Effector CD8-positive, alpha-beta T cell (primary cell): ENCODE measurements at places on chromosomes 2 and 18.
A peak's percentile ranks its signal among the peaks of the same experiment; 100 is the strongest.

- DNase-seq = no peak
These were observed 123.3 kb downstream of the FHOD3 start for GRCh38 chr18:36420826-36421225.

DNA sequence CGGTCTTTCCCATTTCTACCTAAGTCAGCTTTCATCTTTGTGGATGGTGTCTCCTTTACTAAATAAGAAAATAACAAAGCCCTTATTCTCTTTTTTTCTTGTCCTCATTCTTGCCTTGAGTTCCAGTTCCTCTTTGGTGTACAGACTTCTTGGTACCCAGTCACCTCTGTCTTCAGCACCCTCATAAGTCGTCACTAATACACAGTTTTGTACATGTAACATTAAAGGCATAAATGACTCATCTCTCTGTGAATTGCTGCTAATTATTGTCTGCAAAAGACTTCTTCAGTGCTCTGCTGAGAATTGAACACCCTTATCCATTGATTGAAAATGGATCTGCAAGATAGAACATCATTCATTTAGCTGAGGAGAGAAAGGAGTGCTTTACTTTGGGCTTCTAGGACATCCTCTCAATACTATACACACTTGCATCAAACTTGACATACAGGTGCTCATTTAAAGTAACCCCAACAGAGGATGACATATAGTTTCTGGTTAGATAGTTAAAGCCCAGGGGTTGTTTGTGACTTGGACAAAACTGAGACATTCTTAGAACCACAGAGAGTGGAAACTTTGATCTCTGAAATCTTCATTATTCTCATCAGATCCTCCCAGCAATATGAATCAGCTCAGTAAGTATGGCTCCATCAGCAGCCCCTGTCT is 97.0 kb downstream of the XRCC5 start:
- no peak for DNase-seq

DNA sequence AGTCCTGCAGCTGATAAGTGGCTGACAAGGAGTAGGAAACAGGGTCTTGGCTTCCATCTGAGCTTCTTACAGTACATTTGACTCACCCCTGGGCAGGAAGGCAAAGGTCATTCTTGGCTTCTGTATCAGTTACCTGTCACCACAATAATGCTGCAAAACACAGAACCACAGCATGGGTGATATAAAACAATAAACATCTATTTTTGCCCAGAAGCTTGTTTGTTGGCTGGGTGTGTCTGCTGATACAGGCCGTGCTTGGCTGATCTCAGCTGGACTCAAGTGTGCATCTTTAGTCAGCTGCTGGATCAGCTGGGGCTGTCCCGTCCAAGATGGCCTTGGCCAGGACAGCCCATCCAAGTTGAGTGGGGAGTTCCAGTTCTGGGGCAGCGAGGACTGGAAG is 34.7 kb downstream of the ONECUT2 start:
- no peak for DNase-seq

DNA sequence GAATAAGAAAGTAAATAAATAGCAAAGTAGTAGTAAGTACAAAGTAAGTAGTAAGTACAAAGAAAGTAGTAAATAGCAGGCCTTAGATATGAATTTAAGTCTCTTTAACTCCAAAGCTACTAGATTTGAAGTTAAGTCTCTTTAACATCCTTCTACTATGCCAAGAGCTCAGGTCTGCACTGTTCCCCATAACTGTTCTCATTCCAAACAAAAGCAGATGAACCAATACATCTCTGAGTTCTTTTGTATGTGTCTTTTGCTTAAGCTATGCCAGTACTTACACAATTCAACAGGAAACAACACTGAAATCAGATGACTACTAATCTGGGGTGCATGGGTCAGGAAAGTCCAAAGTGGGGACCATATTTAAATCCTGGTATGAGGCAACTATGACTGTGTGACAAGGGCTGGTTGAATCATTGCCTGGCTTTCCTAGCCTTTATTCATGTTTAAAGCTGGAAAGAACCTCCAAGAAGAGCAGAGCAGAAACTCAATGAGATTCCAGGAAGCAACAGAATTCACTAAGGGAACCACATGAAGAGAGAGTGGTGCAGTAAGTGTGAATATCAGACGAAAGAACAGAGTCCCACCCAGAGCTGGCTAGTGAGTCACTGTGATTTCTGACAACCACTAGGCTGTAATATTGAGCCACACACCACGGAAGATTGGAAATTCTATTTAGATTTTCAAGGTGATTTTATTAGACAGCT is 51.0 kb upstream of the CYP26B1 start:
- no peak for DNase-seq

GRCh38 chr2:207225773-207226172 is 60.0 kb upstream of the KLF7 start:
- DNase-seq = no peak

- DNase-seq = no peak
These were observed 243.1 kb upstream of the FANCL start for GRCh38 chr2:58484221-58484620.

GRCh38 chr2:221612161-221612560 is 40.1 kb upstream of the EPHA4 start:
- no peak for DNase-seq

DNA sequence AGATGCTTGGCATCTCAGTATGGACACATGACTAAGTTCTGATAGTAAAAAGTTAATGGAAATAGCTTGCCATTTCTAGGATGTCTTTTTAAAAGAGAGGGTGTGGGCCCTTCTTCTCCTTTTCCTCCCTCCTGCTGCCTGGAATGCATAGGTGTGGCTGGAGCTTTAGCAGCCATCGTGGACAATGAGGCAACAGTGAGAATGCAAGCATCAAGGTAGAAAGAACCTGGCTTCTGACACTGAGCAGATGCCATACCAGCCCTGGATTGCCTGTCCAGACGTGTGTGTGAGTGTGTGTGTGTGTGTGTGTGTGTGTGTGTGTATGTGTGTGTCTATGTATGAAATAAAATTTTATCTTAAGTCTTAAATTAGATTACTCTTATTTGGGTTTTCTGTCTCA is 660.1 kb downstream of the XIRP2 start:
- no peak for DNase-seq

GRCh38 chr2:11692966-11693521 is 23.0 kb upstream of the NTSR2 start:
- peak; percentile 31 for DNase-seq

DNA sequence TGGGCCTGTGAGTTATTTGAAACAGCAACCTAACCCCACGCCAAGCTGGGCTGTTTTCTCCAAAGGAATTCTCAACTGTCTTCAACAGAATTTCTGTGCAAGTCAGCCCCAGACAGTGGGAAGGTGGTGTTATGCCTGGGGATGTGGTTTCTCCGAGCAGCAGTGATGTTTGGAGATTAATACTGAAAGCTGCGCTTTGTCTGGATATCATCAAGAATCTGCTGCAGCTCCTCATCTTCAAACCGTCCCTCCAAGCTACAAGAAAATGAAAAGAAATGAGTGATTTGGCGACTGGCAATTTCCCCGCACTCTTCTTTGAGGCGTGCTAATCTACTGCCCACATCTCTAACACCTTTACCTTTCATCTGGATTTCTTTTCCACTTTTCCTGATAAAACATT is 10.0 kb downstream of the POLR2D start:
- DNase-seq = no peak

DNA sequence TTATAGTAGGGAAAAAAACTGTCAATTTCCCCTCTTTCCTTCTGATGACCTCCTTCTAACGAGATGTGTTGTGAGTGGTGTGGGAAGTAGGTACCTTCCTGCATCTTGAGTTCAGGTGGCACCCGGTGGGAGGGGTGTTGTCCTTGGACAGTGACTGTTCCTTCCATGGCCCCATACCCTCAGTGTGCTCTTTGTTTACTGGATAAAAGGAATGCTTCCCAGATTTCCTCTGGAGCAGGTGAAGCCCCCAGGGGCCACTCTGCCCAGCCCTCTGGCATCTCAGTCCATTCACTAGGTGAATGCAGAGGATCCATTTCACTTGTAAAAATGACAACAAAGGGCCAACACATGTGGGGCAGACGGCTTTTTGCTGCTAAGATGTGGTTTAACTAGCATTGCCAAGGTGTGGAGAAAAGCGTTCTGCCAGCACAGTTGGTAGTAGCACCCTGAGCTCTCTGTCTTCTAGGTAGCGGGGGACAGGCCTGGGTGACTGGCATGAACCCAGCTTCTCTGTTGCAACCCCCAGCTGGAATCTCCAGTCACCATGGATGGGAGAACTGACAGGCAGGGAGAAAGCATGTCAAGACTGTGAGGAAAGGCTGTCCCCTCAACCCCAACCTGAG is 6.9 kb downstream of the GDF7 start:
- DNase-seq = no peak

GRCh38 chr2:70115646-70116442 is 28.6 kb downstream of the PCBP1 start:
- DNase-seq = no peak

- no peak for DNase-seq
These were observed 270.7 kb upstream of the NRP2 start for GRCh38 chr2:205411558-205411957.

DNA sequence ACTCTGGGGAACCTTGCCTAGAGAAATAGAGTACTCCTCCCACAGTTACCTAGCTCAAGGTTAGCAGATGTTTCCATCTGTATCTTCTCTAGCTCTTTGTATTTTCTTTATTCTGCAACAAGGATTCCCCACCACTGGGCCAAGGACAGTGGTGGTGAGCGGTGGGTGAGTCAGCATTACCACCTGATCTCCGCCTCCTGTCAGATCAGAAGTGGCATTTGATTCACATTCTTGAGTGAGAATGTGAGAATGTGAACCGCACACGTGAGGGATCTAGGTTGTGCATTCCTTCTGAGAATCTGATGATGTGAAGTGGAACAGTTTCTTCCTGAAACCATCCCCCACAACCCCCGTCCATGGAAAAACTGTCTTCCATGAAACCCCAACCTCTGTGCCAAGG is 9.0 kb downstream of the EPB41L3 start:
- no peak for DNase-seq

GRCh38 chr18:56995579-56996188 is 151.2 kb upstream of the BOD1L2 start:
- no peak for DNase-seq

DNA sequence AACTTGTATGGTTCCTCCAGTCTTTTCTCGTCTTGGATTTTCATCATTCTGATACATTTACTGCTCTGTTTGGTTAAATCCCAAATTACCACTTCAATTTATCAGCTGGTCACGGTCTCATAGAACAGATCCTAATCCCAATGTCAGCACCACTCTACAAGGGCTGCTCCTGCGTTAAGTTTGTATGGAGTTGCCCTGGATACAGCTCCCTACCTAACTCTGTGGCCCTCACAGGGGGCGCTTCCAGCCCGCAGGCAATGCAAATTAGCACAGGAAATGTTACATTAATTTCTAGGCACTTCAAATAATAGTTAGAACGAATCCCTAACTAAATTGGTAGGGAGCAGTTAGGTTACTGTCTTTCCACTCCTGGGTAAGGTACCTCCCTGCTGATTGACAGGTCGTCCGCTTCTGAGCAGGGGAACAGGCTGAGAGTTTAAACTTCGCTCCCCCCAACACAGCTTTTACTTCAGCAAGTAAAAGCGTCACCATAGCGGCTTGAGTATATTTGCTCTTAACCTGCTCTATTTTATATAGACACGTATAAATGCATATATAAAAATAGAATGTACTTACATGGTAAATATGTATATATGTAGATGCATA is 238.5 kb upstream of the FANCL start:
- no peak for DNase-seq

DNA sequence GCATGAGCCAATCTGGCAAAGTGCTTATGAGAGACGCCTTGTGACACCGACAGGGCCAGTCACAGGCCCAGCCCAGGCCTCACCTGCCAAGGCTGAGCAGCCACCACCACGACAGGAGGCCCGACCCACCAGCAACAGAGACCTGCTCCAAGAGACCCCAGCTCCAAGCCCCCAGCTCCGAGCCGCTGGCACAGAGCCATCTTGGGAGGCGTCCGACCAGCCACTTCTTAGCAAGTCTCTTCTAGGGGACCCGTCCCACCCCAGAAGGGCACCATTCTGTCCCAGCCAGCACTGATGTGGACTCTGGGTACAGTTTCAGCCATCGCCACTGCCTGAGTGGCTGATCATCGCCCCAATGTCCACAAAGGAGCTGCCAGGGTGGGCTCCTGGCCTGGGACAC is 290.7 kb upstream of the SALL3 start:
- no peak for DNase-seq

GRCh38 chr2:68863996-68864395 is 7.2 kb downstream of the BMP10 start:
- DNase-seq = no peak

DNA sequence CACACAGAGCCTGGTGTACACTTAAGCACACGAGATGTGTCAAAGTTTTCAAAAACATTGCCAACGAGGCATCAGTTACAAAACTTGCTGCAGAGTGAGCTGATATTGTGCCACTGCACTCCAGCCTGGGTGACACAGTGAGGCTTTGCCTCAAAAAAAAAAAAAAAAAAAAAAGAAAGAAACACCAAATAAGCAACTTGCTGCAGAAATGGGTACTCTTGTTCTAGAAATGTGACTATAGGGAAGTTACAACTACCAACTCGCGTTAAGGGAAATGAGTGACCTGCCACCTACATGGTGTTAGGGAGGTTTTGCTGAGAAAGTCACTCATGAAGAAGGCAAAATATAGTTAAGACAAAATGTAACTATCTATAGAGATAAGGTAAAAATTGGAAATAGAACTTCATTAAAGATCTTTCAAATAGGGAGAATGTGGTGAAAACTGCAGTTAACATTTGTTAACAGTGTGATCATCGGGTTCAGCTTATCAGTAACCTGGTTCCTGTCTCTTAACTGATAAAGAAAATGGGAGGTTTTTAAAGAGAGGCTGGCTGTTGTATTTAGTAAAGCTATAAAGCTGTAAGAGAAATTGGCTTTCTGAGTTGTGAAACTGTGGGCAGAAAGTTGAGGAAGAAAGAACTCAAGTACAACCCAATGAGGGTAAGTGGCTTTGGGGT is at the start of gene IL1RL1:
IL1RL1 (plus strand) TSS at position 600 of the 677 bp plus-strand sequence. CDS start 26,702 bp downstream, outside the sequence.
- no peak for DNase-seq

- DNase-seq = no peak
These were observed 745.8 kb upstream of the CHAC2 start for GRCh38 chr2:53021828-53022227.

GRCh38 chr18:74834424-74835309 is 237.0 kb downstream of the ZNF407 start:
- no peak for DNase-seq

- DNase-seq = no peak
These were observed 77.5 kb upstream of the TTC21B start for GRCh38 chr2:166031054-166031453.

DNA sequence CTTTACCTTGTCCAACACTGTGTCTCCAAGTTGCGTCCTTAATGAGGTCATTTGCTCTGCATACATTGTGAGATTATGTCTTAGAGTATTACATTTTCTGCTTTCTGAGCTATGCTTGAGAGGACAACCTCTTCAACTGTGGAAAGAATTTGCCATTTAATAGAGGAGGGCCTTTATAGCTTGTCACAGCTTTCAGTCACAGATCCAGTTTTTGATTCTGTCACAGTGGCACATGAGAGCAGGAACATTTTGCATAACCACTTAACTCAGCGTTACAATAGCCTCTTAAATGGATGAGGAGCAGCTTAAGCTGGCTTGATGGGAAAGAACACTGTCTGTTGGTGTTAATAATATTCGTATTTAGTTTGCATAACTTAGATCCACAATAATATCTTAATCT is 63.0 kb downstream of the RHBDD1 start:
- DNase-seq = no peak

- no peak for DNase-seq
These were observed 119.9 kb downstream of the ETAA1 start for GRCh38 chr2:67516899-67517530.
